ENCODE measurements at places on chromosomes 3 and 15. TPM values are rescaled to one million over a fixed set of nuclear protein-coding genes. Genes with fewer than 3 reads are reported as not detected.

The LDHAL6B gene
- total RNA-seq, result not detected

The TMCO5A gene
- not detected for total RNA-seq

The MORC1 gene
- not detected for total RNA-seq

The NMB gene
- 12.0 TPM for total RNA-seq

The AMIGO3 gene
- total RNA-seq, result 0.19 TPM

The VIPR1 gene
- 6.6 TPM for total RNA-seq

The GPR156 gene
- total RNA-seq, result 0.14 TPM

The ABHD5 gene
- total RNA-seq, result 16.7 TPM

The CCDC33 gene
- not detected for total RNA-seq

The SLC30A4 gene
- total RNA-seq, result 3.8 TPM

The CHRM5 gene
- not detected for total RNA-seq

The SLC22A14 gene
- total RNA-seq, result not detected

The GHSR gene
- not detected for total RNA-seq

The MITF gene
- total RNA-seq, result 5.3 TPM

The TM6SF1 gene
- not detected for total RNA-seq

The FBXO40 gene
- not detected for total RNA-seq

The ADGRG7 gene
- not detected for total RNA-seq

The COL6A5 gene
- not detected for total RNA-seq

The C3orf20 gene
- total RNA-seq, result not detected
